Stimulated activated CD4-positive, alpha-beta T cell treated with anti-CD3 and anti-CD28 coated beads, Interleukin-12 subunit alpha, Interleukin-12 subunit beta, amount 100 ng/mL, for 24 hours (primary cell): ENCODE measurements at places on chromosomes 4 and X.

DNA sequence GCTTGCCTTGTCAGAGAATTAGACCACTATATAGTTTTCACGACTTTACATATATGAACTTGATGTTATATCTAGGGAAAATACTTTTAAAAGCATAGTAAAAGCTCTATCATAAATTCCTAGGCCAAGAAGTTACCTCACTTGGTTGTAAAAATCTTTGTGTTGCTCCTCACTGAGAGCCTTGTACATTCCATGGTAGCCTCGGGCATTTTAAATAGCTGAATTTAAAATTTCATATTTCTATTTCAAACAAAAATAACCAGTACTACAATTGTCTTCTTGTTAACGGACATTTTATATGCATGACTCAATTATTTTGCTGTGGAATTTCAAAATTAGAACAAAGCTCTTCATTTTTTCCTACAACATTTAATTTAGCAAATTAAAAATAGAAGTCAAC, 107.6 kb downstream of the MID1 start:
- no peak for DNase-seq

GRCh38 chr4:181258569-181258968, 984.6 kb upstream of the TENM3 start:
- no peak for DNase-seq

GRCh38 chr4:133866328-133866699, 335.3 kb downstream of the PABPC4L start:
- DNase-seq: no peak

- no peak for DNase-seq
Measured at GRCh38 chr4:101885574-101885973, 95.0 kb downstream of the BANK1 start.

- DNase-seq: no peak
Measured at GRCh38 chrX:154472685-154473632, 6.1 kb downstream of the LAGE3 start.

GRCh38 chr4:69096810-69097209, 536 bp downstream of the UGT2B7 start:
- no peak for DNase-seq

- DNase-seq: no peak
Measured at GRCh38 chrX:9149501-9150245, 115.7 kb upstream of the FAM9B start.

DNA sequence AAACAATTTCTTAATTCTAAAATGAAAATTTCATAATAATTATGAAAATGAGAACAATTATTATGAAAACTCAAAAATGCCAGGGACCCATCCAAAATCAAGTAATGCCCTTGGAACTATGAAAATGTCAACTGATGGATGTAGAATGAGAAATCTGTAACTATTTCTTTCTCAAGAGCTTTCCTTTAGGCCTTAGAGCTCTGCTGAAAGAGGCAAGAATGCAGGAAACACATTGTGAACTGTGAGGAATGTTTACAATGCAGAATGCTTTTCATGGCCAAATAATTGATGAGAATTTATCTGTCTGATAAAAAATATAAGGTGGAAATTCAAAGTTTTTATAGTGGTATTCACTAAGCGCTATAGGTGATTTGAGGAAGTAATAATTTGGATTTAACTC, 207.1 kb upstream of the PCDH18 start:
- no peak for DNase-seq

- no peak for DNase-seq
Measured at GRCh38 chr4:101279377-101279871, 67.9 kb downstream of the PPP3CA start.

DNA sequence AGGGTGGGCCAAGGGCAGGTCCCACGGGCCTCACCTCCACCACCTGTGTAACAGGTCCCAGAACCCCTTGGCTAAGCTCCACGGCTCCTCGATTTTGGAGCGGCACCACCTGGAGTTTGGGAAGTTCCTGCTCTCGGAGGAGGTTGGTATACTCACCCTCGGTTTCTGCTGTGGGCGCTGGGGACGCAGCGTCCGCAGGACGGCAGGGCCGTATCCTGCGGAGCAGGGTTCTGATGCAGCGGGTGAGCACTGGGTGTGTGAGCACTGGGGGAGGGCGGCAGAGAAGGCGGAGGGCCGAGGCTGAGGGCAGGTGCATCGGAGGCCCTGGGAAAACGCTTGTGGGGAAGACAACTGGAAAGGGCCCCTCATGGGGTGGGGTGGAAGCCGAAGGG, 11.0 kb downstream of the ATP5ME start:
- no peak for DNase-seq

GRCh38 chr4:33543941-33544450, 2700.3 kb downstream of the ARAP2 start:
- no peak for DNase-seq

DNA sequence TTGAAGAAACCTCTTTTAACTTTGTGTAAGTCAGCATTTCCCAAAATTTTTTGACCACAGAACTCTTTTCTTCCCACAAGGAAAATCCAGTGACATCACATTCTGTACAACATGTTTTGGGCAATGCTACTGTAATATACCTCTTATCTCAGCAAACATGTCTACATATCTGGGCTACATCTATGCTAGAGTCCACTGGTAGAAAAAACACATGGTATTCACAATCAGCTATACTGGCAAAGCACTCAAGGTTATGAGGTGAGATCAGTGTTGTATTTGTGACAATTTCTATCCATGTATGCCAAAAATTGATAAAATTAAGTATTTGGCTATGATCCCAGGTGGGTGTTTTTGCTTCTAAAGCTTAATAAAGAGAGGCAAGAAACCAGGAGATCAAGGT, 98.0 kb downstream of the ATP11C start:
- DNase-seq: no peak

DNA sequence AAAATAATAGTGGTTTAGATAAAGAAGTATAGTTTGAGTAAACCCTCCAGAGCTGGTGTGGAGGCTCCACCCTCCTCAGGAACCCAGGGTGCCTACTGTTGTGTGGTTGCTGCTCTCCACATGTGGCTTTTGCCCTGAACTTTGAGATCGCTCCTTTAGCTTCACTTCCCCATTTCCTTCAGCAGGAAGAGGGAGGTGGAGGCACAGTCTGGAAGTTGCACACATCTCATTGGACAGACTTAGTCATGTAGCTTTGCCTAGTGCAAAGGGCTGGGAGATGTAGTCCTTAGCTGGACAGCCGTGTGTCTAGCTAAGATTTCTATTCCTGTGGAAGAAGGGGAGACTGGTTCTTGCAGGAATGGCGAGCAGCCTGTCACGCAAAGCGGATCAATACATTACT, 37.9 kb downstream of the RGS12 start:
- no peak for DNase-seq

DNA sequence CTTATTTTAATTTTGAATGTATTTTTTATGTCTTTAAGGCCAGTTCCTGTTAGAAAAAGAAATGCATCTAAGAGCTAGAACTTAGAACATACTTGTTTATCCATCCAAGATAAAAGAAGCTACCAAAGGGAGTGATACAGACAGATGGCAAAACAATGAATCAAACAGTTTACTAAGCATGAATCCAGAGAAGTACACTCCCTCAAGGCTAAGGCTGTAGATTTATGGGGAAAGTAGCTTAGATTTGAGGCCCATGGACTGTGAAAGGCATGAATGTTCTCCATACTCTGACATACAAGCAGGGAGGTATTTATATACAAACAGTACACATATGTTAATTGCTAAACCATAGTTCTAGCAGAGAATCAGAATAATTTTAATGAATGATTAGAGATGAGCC, 255.3 kb upstream of the NRK start:
- no peak for DNase-seq

GRCh38 chr4:167020410-167020809, 213.9 kb downstream of the SPOCK3 start:
- no peak for DNase-seq

DNA sequence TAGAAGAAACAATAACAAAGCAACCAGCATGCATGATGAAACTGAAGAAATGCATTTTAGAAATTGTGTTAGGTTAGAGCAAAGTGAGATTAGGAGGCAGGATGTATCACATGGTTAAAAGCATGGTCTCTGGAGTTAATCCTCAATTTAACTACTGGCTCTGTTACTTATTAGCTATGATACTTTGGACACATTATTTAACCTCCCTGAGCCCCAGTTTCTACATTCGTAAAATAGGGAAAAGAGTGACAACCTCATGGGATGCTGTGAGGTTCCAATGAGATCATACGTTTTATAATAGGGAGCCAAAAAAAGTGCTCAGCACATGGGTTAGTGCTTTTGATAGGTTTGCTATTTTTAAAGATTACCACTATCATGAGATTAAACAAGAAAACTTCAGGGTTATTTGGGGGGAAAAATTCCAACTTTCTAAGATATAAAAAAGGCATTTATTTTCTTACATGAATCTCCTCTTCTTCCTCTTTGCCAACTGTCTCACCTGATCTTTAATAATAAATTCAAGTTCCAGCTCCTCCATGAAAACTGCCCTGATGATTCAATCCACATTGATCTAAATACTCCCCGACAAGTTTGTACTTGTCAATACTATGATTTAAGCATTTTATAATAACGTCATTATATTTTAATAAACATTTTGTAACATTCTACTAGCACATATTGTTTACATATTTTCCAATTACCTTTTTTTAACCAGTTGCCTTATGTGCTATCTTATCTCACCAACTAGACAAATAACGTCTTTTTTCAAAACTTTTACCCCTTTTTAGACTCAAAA, 4.6 kb downstream of the SEC31A start:
- DNase-seq: no peak

DNA sequence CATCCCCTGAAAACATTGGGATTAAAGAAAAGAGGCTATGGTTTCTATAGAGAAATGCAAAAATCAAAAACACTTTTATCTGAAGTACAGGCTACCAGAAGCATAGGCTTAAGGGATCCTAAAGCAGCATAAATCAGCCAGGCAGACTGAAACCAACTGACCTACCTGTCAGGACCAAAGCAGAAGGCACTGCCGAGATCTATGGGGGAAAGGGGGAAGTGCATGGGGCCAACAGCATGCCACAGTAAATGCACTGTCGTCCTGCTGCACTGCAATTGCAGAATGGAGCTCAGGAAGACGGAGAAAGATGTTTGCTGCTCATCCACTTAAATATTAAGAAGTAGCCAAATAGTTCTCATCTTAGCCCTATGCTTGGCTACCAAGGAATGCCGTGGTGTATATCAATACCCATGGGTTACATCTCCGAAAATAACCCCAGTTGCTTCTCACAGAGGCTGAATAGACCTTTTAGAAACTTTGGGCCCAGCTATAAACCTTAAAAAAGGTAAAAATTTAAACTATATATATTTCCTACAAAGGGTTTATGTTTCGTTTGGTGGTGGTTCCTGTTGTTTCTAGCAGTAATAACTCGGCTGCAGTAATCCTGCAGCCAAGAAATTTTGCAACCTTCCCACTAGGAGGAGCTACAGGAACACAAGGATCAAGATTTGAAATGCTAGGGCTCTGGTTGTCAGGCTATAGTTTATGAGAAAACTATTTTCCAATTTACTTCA, 312.2 kb upstream of the DIAPH2 start:
- no peak for DNase-seq

DNA sequence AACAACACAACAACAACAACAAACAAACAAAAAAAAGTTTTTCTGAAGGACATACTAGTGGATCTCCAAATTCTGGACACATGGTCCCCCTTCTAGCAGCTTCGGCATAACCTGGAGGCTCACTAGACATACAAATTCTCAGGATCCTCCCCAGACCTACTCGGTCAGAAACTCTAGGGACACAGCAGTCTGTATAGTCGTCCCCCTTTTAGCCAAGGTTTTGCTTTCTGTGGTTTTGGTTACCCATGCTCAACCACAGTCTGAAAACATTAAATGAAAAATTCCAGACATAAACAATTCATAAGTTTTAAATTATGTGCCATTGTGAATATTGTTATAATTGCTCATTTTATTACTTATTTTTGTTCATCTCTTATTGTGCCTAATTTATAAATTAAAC, 45.2 kb upstream of the SHISA3 start:
- no peak for DNase-seq

GRCh38 chr4:102105983-102106382, 239.3 kb downstream of the SLC39A8 start:
- DNase-seq: no peak

DNA sequence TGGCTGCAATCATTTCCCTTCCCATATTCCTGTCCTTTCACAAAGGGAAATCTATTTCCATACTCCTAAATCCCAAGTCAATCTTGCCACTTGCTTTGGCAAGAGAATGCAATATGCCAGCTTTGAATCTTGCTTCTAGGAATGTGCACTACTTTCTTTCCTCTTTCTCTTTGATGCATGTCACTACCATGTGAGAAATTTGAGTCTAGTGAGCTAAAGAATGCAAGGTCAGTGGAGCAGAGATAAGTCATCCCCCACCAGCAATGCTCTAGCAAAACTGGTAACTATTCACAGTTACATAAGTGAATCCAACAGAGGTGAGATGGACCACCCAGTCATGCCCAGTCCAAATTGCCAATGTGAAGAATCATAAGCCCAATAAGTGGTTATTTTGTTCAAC, 910.4 kb downstream of the RAB28 start:
- DNase-seq: no peak

GRCh38 chrX:153945956-153946943, 1.8 kb upstream of the RENBP start:
- no peak for DNase-seq

DNA sequence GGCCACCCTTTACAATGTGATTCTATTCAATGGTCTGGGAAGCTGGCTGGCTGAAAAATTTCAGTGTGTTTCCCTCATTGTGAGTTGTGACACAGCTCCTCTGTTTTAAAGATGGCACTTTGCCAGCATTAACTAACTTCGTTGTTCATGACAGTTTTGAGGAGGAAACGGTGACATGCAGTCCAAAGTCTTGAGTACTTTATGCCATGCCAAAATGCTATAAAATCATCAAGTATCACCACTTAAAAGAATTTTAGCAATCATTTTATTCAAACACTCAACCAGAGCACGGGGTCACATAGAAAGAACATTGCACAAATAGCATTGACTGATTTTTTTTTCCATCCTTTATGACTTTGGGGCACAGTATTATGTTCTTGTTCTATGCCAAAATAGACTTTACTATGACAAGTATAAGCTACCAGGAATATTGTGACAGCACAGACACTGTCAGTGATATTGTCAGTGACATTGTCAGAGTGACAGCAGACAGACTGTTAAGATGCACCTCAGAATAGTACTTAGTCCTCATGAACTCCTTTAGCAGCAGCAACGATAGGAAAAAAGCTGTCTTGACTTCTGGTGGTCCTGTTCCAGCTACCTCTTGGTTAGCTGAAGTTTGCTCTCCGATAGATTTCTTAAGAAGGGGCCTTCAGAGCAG, 46.7 kb downstream of the CXCL13 start:
- no peak for DNase-seq
